ENCODE measurements at places on chromosomes 1 and 21. TPM values are rescaled to one million over a fixed set of nuclear protein-coding genes. Genes with fewer than 3 reads are reported as not detected.

Gene NFASC
- 1.6 TPM for total RNA-seq

Gene LIN28A
- total RNA-seq: not detected

Gene DNASE2B
- not detected for total RNA-seq

Gene LORICRIN
- total RNA-seq: not detected

Gene RYR2
- not detected for total RNA-seq

Gene FCRLB
- 2.6 TPM for total RNA-seq

Gene OR14A2
- total RNA-seq: not detected

Gene MSH4
- 0.08 TPM for total RNA-seq
